Placental epithelial cell (primary cell): ENCODE measurements at places on chromosomes 7 and 10. TPM values are rescaled to one million over a fixed set of nuclear protein-coding genes. Genes with fewer than 3 reads are reported as not detected.

Gene AHCYL2
- total RNA-seq, result 9.0 and 10.4 TPM in 2 replicates

Gene TMEM139
- 0.39 and 1.7 TPM in 2 replicates for total RNA-seq

Gene MRC1
- under 0.01 and 0.11 TPM in 2 replicates for total RNA-seq

Gene TCERG1L
- under 0.01 and 1.2 TPM in 2 replicates for total RNA-seq

Gene VWDE
- 0.11 TPM in 1 of 2 replicates, not detected in the other for total RNA-seq

Gene CYP2C19
- total RNA-seq, result under 0.01 TPM in 1 of 2 replicates, not detected in the other

Gene CHAT
- total RNA-seq, result 1.1 and 2.0 TPM in 2 replicates

Gene IL6
- 0.39 TPM in 1 of 2 replicates, not detected in the other for total RNA-seq

Gene ADGRA1
- not detected in 2 replicates for total RNA-seq

Gene DGKI
- 4.3 and 5.2 TPM in 2 replicates for total RNA-seq

Gene FAM24A
- total RNA-seq, result not detected in 2 replicates

Gene CYP51A1
- total RNA-seq, result 70.3 and 189 TPM in 2 replicates
